ENCODE measurements at places on chromosomes 11 and 22.

- DNase-seq: no peak
These were observed 3.8 kb downstream of the OR10S1 start for GRCh38 chr11:123973816-123974215.

DNA sequence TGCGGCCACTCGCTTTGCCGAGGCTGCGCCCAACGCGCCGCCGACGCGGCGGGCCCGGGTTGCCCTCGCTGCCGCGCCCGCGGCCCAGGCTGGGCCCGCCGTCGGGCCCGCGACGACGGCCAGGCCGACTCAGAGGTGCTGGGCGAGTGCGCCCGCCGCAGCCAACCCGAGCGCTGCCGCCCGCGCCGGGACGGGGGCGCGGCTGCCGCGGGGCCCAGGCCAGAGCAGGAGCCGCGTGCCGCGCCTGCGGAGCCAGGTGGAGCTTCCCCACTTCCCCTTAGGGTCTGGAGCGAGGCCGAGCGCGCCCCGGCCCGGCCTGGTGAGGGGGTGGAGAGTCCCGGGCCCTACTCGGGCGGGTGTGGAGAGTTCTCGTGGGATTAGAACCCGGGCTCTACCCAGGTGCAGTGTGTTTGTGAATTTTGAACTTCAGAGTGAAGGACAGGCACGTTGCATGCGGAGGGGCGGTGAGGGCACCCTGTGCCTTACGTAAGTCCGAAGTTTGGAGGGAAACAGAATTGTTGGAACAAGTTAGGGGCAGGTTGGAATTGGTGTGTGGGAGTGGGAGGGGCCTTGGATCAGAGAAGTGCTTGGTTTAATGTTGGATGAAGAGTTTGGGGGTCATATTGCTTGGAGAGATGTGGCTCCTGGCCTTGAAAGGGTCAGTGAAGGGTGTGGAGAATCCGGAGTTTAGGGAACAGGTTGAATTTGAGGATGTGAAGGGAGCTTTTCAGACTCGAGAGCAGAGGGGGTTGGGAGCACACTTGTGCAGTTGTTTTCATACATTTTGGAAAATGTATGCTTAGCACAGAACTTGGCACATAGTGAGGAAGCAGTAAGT is 697 bp downstream of the RNF169 start:
- DNase-seq: no peak

DNA sequence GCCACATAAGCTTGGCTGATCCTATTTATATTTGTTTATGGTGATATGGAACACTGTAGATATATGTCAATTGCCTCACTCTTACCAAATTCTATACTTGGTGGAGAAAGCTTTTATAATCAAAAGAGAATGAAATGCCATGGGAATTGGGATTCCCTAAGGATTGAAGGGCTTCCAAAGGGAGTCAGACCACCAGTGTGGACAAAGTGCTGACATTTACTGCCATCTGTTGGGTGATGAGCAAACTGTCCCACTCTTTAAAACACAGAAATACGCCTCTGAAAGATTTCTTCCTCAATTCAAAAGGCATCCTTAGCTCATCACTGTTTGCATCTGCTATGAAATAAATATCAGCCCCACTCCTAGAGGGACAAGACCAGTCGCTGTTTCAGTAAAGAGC is 7.1 kb downstream of the SLC1A2 start:
- no peak for DNase-seq

- peak; percentile 70 for DNase-seq
These were observed 49.0 kb upstream of the AMPD3 start for GRCh38 chr11:10405865-10406592.

DNA sequence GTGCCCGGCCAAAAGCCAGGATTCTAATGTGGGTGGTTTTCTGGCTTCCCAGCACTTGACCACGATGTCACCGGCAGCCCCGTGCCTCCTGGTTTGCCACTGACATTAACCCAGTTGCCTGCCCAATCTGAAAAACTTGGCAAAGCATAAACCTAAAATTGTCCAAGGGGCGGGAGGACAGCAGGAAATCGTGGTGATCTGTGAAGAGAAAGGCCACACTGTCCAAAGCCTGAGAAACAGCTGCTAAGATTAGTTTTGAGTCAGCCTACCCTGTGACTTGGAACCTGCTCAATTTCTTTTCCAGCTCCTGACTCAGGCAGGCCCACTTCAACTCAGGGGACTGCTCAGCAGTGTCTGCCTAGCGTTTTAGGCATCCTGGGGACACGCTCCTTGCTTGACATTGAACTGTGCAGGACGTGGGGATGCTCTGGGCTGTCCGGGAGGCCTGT is 8.2 kb upstream of the F2 start:
- no peak for DNase-seq

DNA sequence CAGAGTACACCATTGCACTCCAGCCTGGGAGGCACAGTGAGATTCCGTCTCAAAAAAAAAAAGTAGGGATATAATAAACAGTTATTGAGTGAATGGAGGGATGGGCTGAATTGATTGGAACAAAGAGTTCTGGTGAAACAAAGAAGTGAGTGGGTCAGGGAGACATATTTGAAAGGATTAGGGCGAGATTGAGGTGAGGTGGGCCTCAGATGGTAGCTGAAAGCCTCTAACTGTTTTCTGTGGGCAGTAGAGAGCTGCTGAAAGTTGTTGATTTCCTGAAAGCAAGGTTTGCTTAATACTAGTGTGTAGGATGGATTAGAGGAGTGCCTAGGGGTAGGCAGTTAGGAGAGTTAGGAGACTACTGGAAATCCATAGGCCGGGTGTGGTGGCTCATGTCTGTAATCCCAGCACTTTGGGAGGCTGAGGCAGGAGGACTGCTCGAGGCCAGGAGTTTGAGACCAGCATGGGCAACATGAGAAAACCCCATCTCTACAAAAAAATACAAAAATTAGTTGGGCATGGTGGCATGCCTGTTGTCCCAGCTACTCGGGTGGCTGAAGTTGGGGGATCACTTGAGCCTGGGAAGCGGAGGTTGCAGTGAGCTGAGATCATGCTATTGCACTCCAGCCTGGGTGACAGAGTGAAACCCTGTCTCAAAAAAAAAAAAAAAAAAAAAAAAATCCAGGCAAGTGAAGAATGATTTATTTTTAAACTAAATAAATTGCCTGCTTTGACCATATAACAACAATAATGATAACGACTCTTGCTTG is 41.4 kb upstream of the PTPRJ start:
- DNase-seq: no peak

- no peak for DNase-seq
These were observed 50.9 kb upstream of the RRAS2 start for GRCh38 chr11:14409891-14410290.

- DNase-seq: no peak
These were observed 63.9 kb downstream of the PKNOX2 start for GRCh38 chr11:125228445-125228844.

- peak; percentile 38 for DNase-seq
These were observed 1.4 kb upstream of the GAL3ST1 start for GRCh38 chr22:30575859-30576258.

GRCh38 chr11:11261629-11262028 is 91.4 kb downstream of the CSNK2A3 start:
- no peak for DNase-seq

DNA sequence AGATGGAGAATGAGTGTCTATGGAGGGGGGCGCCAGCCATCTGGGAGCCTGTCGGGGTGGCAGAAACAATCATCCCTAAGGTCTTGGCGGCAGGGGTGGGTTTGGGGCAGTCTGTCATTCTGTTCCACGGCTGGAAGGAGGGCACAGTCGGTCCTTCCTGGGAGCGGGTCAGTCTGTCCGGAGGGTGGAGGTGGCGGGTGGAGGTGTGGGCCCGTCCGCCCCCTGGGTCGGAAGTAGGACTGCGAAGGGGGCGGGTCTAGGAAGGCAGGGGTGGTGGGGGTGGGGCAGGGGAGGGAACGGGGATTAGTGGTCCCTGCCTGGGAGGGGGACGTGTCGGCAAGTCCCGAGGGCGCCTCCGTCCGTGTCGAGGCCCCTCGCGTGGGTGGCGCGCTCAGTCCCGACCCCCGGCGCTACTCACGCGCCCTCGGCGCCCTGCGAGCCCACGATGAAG is 461 bp downstream of the TBC1D10A start:
- peak; percentile 70 for DNase-seq

DNA sequence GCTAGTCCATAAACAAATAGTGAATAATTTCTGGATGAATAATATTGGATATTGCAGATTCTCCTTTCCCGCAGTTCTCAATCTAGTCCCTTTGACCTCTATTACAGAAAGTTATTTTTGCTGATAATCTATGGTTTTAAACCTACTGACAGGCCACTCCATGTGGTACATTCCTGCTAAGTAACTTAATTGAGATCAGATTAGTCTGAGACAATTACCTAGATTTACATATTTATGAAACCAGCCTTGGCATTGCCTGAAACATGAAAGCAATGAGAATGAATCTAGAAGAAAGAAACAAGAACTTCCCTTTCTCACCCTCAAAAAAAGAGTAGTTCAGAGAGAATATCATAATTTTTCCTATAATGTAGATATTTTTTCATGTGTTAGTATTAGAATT is 964.2 kb downstream of the JRKL start:
- no peak for DNase-seq

DNA sequence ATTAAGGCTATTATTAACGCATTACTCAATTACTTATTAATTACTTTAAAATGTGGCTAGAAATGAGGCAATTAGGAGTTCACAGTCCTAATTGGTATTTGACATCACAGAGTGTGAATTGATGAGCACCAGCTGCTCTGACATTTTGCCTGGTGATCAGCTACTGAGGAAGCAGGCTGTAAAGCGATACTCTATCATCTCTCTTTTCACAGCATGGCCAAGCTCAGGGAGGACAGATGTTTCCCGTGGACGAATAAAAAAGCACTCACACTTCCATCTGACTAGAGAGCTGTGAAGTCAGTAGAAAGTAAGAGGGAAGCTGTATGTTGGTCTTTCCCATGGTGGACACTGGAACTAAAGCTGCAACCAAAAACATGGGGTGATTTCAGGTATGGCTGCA is 29.1 kb upstream of the SYT9 start:
- DNase-seq: no peak

- DNase-seq: no peak
These were observed 184.3 kb downstream of the OPCML start for GRCh38 chr11:133347988-133348387.

GRCh38 chr22:41280065-41280464 is 5.9 kb downstream of the RANGAP1 start:
- no peak for DNase-seq

GRCh38 chr11:16989554-16989953 is 24.7 kb downstream of the PLEKHA7 start:
- no peak for DNase-seq

GRCh38 chr11:103358251-103358650 is 249.0 kb downstream of the DYNC2H1 start:
- DNase-seq: no peak

DNA sequence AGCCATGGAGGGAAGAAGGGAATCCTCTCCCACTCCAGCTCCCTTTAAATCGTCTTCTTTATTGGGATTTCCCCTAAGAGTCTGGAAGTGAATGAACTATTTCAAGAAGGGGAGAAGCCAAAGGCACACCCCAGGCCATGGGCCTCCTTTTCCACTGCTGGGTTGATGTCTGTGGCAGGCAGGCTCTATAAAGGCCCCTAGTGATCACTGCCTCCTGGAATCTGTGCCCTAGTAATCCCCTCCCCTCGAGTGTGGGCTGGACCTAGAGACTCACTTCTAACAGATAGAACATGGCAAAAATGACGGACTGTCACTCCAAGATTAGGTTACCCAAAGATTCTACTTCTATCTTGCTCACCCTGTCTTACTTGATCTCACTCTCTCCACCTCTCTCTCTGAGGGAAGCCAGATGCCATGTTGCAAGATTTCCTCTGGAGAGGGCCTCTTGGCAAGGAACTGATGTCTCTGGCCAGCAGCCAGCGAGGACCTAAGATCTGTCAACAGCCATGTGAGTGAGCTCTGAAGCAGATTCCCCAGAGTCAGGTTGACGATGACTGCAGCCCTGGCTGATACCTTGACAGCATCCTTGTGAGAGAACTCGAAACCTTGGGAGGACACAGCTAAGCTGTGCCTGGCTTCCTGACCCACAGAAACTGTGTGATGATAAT is 444.8 kb downstream of the SOX6 start:
- DNase-seq: no peak

DNA sequence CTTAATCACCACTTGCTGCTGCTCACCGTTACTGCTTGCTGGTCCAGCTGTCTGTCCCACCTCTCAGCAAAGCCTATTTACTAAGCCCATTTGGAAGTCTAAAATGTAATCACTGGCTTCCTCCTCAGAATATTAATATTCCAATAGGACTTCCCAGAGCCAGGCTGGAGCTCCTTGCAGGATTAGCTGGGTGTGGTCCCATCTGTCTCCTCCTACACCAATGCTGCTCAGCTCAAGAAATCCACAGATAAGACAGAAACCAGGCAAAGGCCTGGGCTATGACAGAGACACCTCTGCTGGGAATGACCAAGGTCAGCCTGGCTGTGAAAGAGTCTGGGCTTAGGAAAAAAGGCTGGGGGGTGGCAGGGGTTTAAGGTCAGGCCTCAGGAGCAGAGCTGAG is 317.8 kb downstream of the BUD13 start:
- no peak for DNase-seq

DNA sequence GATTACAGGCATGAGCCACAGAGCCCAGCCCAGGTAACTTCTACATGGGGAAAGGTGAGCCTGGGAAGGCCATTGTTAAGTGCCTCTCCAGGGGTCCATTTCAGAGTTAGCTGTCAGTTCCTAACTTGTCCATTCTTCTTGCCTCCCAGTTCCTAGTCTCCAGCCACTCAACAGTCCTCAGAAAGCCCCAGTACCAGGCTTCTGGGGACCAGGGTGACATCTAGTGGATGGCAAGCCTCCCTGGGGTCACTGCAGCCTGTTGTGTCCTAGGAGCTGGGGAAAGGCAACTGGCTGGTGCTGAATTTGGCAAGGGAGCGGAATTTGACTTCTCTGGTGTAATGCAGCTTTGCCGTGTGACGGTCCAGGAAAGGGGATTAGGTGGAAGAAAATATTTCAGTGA is 2.1 kb downstream of the LGALS12 start:
- no peak for DNase-seq

DNA sequence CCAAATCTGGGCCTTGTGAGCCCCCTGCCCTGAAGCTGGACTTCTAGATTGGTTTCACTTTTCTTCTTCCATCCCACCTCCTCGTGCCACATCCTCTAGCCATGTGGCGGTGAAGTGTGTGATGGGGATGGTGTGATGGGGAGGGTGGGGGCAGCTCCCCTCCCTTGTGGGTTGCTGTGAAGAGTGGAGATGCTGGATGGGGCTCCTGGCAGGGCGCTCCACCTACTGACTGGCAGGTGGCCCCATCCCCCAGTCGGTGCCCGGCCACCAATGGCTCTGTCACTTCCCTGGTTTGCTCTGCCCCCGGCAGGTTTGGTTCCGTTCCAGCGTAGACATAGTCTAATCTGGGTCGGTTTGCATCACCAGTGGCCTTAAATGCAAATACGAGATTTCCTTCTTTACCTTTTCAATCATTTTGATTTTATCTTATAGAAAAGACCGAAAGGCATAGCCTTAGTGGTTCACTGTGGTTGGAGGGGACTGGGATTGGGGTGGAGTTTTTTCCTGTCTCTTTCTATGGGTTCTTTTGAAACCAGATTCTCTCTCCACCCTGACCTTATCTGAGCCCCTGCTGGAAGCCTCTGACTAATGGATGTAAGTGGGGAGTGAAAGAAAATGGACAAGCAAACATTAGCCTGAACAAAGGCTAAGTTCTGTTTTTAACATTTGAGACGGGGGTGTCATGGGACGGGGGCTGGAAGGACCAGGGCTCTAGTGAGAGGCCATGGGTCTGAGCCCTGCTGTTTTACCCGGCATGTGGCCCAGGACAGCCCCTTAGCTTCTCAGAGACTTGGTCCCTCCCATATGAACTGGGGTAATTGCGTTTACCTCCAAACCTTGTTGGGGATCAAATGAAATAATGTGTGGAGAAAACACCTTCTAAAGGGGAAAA is 149.3 kb downstream of the CACNA1I start:
- no peak for DNase-seq

All from left colon (tissue), 2 donors.